Panc1 (cell line): ENCODE measurements at places on chromosomes 3 and 15.

DNA sequence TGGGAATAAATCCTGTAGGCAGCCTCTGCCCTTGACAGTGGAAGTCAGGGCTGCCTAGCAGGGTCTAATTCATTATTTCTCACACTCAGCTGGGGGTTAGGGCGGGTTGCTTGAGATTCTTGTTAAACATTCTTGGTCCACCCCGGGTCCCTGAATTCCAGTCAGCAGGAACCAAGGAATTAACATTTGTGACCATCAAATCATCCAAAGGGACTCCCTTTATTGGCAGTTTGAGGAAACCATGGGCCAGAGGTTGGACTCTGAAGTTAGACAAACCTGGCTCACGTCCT lies 122.8 kb downstream of the EEFSEC start:
- no peak for DNase-seq

GRCh38 chr3:126290325-126290724 lies 66.9 kb downstream of the KLF15 start:
- no peak for DNase-seq

DNA sequence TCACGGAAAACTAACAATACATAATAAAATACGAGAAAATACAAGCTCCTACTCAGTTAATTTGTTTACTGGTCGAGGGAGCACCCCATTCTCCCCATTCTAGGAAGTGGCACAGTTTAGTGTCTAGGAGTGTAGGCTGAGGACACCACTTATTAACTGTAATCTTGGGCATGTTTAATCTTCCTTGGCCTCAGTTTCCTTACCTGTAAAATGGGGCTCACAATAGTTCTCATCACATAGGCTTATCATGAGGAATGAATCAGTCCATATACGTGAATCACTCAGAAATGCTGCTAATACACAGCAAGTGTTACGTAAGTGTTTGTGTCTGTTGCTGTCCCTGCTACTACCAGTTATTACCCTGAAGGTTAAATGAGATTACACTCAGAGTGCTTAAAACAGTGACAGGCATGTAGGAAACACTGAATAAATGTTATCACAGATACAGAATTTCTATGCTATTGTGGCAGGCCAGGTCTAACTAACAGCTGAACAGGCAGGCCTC lies 210.2 kb downstream of the OSBPL10 start:
- DNase-seq: no peak

- no peak for DNase-seq
Observed at GRCh38 chr15:22933641-22934061, 46.5 kb downstream of the CYFIP1 start.

- no peak for DNase-seq
Observed at GRCh38 chr15:75232826-75233503, 25.2 kb upstream of the GOLGA6C start.

GRCh38 chr15:92909136-92909781 lies 9.1 kb downstream of the CHD2 start:
- no peak for DNase-seq

- no peak for DNase-seq
Observed at GRCh38 chr15:101679806-101680205, 27.6 kb upstream of the TM2D3 start.

DNA sequence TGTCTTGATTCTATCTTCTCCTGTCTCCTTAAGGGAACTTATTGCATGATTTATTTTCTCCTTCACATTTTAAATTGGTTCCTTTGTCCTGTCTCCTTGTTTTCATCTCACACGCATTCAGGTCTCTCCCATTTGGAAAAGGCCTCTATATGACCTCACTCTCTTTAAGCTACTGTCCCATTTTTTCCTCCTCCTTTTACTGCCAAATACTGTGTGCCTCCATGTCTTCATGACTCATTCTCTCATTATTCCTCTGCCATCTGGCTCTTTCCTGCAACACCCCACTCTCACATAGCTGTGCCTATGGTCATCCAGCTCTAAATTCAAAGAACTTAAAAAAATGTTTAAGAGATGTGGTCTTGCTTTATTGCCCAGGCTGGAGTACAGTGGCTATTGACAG lies 48.0 kb downstream of the TYRO3 start:
- DNase-seq: no peak

GRCh38 chr3:4751502-4752101 lies 227.6 kb upstream of the BHLHE40 start:
- no peak for DNase-seq

- no peak for DNase-seq
Observed at GRCh38 chr15:58431221-58432149, at the start of gene LIPC. TSS of gene LIPC (plus strand) at chr15:58431991. CDS start at chr15:58432033, 42 bp downstream.

- DNase-seq: no peak
Observed at GRCh38 chr3:172042136-172042662, 2.8 kb downstream of the FNDC3B start.

DNA sequence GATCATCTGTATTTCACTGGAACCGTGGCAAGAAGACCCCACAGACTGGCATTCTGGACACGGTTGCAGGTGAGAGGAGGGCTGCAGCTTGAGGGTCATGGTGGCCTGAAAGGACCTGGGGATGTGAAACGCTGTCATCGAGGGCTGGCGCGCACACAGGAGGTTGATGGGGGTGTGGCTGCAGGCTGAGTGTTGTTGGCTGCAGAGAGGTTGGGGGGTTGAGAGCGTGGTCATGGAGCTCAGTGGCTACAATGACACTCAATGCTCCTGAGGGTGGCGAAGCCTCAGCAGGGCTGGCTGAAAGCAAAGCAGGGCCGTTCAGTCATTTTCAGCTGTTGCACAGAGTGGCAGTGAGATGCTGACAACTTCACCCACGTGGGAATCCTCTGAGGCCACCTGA lies 21.0 kb downstream of the CPN2 start:
- no peak for DNase-seq

DNA sequence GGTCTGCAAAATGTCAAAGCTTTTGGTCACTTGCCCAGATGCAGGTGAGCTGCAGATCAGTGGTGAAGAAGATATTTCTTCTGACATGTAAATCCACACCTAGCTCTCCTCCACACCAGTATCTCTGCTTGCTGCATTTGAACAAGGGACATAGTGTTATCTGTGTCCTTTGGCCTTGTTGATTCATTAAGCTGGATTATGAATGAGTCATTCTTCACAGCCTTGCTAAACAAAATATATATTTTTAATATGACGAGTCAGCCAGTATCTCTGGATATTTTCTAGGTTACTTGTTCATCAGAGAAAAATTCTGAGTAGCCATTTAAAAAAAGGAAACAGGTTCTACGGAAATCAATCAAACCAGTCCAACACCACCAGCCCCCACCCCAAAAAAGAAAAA lies 190.6 kb upstream of the ADAMTS9 start:
- no peak for DNase-seq

DNA sequence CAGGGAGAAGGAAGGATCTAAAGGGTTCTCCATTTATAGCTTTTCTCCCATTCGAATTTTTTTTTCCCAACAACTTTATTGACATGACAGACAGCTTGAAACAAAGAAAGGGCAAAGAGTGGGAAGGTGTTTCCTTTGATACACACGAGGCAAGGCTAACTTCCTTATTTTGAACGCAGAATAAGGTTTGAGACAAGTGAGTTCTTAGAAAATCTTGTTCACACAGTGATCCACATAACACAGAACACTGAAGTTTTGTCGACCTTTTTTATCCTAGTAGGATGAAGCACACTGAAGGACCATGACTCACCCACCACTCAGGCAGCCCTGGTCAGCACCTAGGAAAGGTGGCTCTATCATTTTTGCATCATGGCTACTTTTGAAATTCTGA lies 425.8 kb upstream of the MDFIC2 start:
- no peak for DNase-seq

DNA sequence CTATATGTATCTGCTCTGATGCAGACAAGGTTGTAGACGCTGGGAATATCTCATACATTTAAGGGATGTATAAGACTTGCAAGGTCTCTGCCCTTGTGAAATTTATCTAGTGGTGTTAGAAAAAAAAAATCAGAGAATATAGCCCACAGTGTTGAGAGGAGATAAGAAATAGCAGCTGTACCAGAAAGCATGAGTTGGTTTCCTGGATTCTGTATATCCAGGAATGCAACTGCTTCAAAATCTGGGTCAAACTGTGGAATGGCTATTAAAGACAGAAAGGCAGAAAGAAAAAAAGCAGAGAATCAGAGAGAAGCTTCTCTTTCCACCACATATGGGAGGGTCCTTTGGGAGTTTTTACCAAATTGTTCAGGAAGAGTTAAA lies 1.5 kb upstream of the TMEM212 start:
- DNase-seq: no peak

DNA sequence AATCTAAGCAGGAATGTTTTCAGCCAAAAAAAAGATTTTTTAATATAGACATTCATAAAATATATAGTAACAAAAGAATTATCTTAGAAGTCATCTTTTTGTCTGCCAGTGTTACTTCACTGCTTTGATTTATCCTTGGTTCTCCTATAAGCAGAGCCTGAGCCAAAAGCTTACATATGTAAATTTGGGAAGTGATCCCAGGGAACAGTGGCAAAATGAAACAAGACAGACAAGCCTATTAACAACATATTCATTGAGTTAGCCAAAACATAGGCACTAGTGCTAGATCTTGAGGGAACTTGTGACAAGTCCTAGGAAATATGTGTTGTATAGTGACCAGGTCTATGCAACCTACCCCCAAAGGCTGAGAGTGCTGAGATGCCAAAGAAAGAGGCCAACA lies 11.3 kb downstream of the GTPBP8 start:
- no peak for DNase-seq

DNA sequence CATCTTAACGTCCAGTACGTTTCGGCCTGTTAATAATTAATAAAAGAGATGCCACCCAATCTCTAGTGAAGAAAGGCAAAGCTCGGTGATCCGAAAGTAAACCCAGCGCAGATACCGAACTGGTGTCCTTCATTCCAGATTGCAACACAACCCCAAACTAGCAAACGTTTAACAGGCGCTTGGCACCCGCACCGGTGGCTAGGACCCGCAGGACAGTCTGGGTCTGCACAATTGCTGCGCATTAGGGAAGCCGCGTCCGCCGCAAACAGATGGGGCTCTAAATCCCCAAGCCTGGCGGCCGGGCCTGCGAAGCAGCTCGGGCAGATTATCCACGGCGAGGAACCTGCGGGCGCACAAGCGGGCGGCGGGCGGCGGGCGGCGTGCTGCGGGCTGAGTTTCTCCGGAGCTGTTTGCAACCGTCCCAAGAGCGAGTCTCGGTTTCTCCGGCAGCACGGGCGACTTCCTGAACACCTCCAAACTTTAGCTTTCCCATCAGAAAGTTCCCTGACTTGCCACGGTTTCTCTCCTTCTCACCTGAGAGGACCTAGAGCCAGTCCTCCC lies 112.1 kb upstream of the ICE2 start:
- no peak for DNase-seq

- no peak for DNase-seq
Observed at GRCh38 chr15:41256103-41256502, 25.0 kb downstream of the CHP1 start.

- no peak for DNase-seq
Observed at GRCh38 chr15:28140062-28140461, 40.9 kb upstream of the OCA2 start.

- no peak for DNase-seq
Observed at GRCh38 chr15:28107111-28107903, 8.2 kb upstream of the OCA2 start.

DNA sequence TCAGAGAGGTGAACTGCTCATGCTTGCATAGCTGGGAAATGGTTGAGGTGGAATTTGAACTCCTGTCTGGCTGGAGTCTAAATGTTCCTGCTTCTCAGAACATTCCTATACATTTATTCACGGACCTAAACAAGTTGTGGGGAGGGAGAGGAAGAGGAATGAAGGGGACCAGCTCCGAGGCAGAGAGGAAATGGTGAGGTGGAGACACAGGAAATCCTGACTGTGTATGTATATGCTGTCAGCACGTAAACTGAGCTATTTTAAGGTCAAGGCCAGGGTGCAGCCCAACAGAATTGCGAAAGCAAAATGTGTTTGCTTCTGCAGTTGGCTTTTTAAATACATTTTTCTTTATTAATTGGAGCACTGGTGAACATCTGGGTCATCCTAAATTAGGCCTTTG lies 74.1 kb upstream of the POMGNT2 start:
- no peak for DNase-seq

DNA sequence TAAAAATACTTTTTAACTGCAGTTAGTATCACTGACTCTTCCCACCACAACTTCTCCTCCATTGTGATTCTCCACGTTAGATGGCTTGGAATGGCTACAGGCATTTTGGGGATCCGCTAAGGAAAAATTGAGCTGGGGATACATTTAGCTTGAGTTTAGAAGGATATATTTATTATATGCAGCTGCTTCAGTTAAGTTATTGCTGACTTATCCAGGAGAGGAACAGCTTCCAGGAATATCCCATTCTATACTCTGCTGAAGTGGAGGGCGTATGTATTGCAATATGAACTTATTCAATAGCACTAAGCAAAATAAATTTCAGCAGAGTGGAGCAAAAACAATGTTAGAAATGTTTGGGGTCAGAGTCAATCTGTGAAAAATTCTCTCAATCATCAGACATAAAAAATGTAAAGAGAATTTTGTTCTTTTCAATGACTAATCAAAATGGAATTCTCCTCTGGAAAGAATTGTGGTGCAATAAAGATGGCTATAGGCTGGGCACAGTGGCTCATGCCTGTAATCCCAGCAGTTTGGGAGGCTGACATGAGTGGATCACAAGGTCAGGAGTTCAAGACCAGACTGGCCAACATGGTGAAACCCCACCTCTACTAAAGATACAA lies 84.7 kb downstream of the NCEH1 start:
- DNase-seq: no peak

DNA sequence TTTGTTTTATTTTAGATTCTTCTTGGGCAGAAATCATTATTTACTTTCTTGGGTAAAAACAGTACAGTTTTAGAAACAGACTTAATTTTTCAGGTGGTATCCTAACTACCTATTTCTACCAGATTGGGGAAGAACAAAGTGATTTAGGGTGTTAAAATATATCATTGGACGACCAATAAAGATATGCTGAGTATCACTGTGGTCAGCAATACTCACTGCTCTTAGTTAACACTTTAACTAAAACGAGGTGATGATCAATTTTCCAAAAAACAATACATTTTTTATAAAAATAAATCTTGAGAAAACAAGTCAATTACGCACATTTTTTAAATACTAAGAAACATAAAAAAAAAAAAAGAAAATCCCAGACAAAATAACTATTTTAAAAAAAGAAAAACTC lies 3.6 kb downstream of the COPS2 start:
- DNase-seq: no peak

DNA sequence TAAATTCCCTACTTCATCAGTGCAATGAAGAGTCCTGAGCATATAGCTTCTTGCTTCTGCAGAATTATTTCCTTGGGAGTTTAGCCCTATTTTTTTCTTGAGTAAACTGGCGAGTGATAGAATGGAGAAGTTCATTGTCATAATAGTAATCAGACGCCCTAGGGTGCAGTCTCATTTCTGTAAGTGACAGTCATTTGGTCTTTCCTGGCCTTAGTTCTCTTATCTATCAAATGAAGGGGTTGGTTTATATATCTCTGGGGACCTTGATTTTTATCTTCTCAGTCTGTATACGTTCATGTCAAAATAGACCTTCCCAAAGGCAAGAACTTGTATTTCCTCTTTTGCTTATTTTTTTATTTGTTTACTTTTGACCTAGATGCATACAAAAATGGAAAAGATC lies 9.9 kb upstream of the ALPK3 start:
- DNase-seq: no peak
